ENCODE measurements at places on chromosomes 6 and 20.

DNA sequence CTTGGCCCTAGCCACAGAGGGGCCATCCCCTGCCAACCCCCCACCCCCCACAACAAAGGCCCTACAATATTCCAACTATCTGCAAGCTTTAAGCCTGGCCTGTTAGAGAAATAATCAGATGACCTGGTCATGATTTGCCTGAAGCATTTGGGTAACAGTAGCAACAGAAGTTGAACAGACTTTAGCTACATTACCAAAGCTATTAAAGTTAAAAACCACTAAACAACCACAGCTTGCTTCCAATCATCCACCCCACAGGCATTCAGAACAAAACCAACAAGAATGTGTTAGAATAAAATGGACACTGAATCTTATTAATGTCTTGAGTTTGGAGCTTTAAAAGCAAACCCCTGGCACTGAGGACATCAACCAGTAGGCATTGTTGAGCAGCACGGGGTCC, 250.9 kb downstream of the LRFN2 start:
- no peak for DNase-seq

DNA sequence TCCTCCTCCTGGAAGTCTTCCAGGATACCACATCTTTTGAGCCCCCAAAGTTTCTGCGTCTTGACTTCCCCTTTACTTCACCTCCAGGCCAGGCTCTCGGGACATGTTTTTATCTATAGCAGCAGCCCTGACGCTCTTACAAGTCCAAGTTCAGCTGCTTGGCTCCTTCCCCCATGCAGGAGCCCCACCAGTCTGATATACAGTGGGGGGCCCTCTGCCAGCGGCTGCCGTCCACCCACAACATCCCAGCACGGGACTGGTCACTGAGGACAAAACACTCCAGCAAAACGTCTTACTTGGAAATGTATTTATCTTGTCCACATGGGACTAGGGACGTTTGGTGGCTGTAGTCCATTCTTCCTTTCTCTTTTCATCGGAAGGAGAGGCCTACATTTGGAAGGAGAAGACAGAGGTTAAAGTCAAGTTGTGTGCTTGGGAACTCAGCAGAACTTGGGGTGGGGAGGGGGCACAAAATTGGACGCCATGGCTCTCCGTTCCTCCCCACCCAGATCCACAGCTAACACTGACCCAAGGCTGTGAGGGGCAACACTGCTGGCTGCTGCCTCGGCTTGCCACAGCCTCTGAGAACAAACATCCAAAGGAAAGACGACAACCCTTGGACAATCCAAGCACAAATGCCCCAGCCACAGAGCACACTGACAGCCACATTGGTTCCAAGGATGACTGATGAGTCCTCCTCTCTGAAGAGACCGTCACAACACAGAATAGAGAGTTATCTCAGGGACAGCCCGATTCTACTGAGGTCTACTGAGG, 79.2 kb downstream of the PRND start:
- DNase-seq: no peak

GRCh38 chr6:19417713-19418112, 419.5 kb upstream of the ID4 start:
- DNase-seq: no peak

DNA sequence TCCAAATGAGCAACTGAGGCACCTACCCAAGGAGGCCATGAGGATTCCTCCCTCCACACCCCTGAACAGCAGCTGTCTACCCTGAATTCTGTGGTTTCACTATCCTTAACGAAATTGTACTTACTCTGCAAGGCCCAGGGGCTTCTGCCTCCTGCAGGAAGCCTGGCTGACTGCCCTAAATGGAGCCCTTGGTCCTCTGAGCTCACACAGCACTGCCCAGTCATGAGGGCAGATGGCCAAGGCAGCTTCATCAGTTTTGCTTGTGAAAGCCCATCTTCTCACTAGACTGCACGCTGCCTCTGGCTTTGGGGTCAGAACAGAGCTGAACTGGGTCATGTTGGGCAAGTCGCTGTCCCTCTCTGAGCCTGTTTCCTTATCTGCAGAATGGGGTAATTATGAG, 26.4 kb upstream of the SIRPA start:
- DNase-seq: no peak

- peak; percentile 6 for DNase-seq
These were observed 97.3 kb downstream of the CAP2 start for GRCh38 chr6:17490724-17491123.

- DNase-seq: no peak
These were observed 39.7 kb downstream of the SIRPA start for GRCh38 chr20:1934721-1935573.

GRCh38 chr6:146909376-146909775, 294.8 kb upstream of the STXBP5 start:
- DNase-seq: no peak

DNA sequence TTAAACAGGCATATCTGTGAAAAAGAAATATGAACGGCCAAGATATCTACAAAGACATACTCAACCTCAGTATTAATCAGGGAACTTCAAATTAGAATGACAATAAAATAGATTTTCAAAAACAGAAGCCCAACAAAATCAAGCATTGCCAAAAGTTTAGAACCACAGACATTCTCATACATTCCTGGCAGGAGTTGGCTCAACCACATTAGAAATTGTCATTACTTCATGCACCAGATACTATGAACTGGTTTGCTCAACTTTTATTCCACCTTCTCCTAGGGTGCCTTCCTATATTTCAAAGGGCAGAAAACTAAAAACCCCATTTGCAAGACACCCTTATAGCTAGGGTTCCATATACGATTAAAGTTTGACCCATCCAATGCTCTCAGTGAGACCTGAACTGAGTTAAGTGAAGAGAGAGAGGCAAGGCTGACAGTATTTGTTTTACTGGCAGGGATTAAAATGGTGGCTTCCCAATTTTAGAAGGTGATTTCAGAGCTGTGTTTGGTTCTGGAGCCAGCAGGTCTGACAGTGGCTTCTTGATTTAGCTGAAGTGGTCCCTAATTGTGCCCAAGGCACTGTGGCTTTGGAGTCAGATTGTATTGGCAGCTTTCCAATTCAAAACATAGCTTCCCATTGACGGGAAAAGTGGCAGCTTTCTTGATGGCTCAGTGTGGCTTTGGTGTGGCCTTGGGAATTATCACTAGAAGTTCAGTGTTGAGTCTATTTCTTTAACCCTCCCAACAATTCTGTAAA, 77.1 kb upstream of the CDYL start:
- no peak for DNase-seq

DNA sequence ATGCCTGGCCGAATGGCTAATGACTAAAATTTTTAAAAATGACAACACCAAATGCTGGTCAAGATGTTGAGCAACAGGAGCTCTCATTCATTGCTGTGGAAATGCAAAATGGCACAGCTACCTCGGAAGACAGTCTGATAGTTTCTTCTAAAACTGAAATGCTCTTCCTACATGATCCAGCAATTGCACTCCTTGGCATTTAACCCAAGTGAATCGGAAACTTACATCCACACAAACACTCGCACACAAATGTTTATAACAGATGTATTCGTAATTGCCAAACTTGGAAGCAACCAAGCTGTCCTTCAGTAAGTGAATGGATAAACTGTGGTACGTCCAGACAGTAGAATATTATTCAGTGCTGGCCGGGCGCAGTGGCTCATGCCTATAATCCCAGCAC, 56.4 kb upstream of the NCOA3 start:
- DNase-seq: no peak

DNA sequence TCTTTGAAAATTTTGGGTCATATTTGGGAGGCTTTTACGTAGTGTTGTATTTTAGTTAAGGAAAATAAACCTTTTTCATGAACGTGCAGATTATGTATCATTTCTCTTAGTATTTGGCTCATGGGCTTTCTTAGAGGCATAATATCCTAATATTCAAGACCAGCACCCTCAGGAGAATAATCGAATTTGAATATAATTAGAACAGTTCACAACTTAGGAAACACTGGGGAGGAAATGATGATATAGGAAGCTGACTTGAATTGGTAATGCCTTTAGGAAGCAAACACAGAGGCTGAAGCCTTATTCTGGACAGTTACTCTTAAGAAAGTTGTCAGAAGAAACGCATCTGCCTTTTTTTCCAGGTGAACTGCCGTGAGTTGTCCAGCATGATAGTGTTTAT, at the start of gene GFRAL:
Gene GFRAL (plus strand): TSS at position 301 of the 400 bp plus-strand sequence. CDS start 86 bp downstream, at position 387.
- no peak for DNase-seq

GRCh38 chr6:12545619-12546409, 170.8 kb upstream of the PHACTR1 start:
- no peak for DNase-seq

- no peak for DNase-seq
These were observed 659 bp downstream of the SLC35F1 start for GRCh38 chr6:117907601-117908245.

GRCh38 chr6:160697826-160698225, 4.2 kb upstream of the PLG start:
- no peak for DNase-seq
